ENCODE measurements at places on chromosomes 6 and 20.

GRCh38 chr20:39338469-39339376 lies 376.6 kb downstream of the DHX35 start:
- no peak for DNase-seq

GRCh38 chr20:58838174-58838573 lies 12.5 kb downstream of the GNAS-AS1 start:
- no peak for DNase-seq

DNA sequence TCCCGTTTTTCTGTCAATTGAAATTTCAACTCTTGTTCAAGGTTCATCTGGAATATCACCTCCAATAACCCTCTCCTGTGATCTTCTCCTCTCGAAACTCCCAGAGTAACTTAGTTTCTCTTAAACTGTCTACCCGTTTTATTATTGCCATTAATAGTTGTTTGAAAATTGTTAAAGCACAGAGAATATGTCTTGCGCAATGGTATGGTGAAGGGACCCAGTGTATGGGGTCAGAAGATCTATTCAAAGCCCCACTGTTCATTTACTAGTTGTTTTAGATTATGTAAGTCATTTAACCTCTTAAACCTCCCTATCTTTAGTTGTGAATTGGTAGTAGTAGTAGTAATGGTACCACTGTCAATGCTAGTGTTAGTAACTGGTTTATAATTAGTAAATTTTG lies 6.2 kb upstream of the TAB2 start:
- DNase-seq, result no peak

DNA sequence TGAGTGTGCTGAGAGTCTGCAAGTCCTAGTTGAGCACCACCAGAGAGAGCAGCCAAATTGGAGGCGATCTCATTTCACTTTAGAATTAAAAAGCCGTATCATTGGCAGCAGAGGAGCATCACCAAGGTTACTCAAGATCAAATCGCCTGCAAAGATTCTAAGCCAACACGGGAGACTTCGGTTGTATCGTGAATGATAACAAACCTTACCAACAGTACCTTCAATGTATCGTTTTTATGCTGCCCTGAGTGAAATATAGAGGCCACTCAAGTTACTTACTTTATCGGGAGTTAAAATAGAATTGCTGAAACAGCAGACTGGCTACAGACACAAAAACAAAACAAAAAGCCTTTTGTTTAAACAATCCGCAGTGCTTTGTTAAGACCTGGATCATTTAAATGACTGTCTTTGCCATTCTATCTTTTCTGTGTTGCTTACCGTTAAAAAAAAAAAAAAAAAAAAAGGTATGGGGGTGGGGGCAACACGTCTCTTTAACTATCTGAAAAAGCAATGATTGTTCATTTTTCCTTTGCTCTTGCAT lies 14.2 kb downstream of the NHSL1 start:
- peak; percentile 57 for DNase-seq

- peak; percentile 66 for DNase-seq
Observed at GRCh38 chr6:19812512-19813119, 24.6 kb upstream of the ID4 start.

- no peak for DNase-seq
Observed at GRCh38 chr6:107813555-107814194, 10.4 kb downstream of the SCML4 start.

DNA sequence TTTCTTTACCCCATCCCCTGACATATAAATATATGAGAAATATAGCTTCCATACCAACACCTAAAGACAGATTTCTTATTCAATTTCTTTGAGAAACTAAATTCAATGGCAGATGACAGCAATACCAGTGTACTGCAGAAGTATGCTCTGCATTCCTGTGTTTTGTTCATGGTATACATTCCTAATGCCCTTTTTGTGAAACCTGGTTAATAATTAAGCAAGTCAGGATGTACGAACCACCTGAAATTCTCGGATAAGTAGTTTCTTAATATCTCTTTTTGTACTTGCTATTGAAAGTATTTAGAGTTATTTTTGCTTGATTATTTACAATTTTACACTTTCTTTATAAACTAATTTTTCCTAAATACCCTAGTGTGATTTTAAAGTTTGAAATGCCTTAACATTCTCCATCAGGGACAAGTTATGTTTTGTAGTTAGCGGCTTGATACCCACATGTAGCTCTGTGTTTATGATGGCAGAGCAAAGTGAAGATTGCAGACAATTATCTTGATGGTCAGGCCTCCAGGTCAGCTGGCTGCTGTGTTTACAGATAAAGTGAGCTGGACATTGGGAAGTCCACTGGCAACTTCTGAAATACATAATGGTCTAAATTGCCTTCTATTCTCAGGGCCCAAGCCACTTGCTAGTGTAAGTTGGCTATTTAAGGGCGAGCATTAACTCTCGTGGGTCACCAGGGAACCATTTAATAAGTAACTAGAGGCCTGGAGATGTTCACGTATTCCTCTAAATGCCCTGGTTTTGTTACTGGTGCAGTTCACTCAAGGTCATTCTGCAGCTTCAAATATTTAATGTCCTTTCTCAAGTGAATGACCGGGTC lies 58.2 kb downstream of the PLCB1 start:
- DNase-seq, result no peak

GRCh38 chr6:168506460-168506859 lies 65.5 kb downstream of the SMOC2 start:
- DNase-seq, result no peak

- DNase-seq, result no peak
Observed at GRCh38 chr6:21377356-21377755, 216.2 kb upstream of the SOX4 start.

DNA sequence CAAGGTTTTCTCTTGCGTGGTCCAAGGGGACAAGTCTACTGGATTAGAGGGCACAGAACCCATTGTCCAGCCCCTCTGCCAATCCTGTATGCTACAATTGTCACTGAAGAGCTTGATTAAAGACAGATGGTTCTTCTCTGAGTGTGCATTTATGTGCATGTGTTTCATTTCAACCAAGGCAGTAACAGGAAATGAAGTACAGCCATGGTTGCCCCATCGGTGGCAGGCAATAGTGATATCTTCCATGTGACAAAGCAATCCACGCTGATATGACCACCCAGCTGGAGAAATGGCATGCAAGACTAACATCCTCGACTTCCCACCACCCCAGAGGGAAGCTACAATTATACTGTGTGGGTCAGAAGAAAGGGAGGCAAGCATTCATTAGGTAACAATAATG lies 85.5 kb downstream of the UNC5CL start:
- DNase-seq, result no peak

DNA sequence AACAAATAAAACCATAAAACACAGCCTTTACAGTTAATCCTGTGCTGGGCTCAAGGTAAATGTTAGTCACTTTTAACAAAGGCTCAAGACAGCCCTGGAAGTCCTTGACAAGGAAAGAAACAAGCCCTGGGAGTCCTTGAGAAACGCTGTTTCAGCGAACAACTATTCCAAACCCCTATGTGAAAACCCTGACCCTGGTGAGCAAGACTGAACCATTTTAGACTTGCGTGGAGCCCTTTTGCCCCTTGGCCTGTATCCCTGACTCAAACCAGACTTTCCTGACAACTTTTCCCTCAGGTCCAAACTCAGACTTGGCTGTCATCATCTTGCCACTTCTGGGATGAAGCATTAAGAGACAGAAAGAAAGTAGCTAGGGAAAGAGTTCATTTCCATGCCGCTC lies 180.4 kb downstream of the AIG1 start:
- DNase-seq, result no peak

- DNase-seq, result no peak
Observed at GRCh38 chr6:20426177-20427082, 24.8 kb downstream of the E2F3 start.

GRCh38 chr6:106966229-106966628 lies 8.3 kb downstream of the CD24 start:
- DNase-seq, result no peak

- DNase-seq, result no peak
Observed at GRCh38 chr6:71982389-71982788, 96.0 kb downstream of the RIMS1 start.

DNA sequence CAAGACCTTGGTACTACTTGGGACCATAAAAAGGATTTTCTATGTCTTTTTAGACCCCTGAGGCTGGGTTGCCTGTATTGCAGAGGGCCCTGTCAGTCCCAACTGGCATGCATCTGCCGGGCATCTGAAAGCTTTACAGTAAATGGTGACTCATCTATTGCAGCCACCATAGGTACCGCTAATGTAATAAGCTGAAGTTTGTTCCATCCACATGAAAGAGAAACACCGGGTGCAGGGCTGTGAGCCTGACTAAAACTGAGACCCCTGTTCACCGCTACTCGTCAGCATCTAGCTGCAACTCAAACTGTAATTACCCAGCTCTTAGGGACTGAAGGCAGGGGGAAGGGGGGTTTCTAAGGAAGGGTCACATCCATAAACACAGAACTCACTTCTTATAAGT lies 49.5 kb downstream of the TRERF1 start:
- DNase-seq, result no peak

DNA sequence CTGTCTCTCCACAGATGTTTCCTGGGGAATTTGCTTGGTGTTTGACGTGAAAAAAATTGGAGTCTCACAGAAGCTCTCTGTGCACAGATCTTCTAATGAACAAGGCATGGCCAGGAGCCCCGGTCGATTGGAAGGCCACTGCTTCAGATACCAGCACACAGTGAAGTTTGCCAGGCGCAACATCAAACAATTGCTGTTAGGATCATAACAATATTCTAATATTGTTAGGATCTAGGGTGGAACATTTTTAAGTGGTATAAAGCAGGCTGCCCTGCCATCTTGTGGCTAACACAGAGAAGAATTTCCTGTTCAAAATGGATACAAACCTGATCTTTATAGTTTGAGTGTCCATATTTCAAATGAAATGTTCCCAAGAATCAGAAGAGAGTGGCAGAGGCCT lies 64.1 kb downstream of the C6orf118 start:
- DNase-seq, result peak; percentile 30

DNA sequence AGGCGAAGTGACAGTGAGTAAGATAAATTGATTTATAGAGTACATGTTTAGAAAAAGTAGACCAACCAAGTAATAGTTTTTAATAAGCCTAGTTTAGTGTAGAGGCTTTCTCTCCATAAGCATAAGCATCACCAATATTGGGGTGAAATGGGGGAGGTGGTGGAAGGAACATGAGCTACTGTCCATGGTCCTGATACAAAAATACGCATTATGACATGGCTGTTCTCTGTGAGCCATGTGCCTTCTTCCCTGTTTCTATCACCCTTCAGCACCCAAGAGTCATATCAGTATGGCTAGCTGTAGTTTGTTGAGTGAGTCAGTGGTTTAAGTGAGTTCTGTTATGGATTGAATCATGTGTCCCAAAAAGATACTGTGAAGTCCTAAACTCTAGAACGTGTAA lies 150.8 kb downstream of the EDN1 start:
- peak; percentile 45 for DNase-seq

DNA sequence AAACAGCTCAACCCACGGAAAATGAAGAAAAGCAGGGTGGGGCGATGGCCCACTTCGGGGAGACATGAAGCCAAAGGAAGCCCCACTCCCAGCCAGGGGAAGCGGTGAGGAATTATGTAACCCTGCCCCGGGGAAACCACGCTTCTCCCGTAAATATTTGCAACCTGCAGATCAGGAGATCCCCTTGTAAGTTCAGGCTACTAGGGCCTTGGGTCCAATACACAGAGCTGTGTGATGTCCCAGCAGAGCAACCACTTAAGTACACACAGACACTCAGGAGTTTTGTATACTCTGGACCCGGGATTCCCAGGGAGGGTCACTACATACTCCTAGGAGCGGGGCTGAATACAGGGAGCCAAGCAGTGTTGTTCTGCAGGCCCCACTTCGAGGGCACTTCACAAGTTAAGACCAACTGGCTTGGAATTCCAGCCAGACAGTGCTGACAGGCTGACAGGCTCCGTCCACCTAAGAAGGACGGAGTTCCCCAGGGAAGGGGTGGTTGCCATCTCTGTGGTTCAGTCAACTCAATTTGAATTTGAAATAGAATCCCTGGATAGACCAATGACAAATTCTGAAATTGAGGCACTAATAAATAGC lies 301.4 kb upstream of the THEMIS start:
- DNase-seq, result no peak

GRCh38 chr20:25461786-25462545 lies 54.5 kb downstream of the GINS1 start:
- DNase-seq, result no peak

DNA sequence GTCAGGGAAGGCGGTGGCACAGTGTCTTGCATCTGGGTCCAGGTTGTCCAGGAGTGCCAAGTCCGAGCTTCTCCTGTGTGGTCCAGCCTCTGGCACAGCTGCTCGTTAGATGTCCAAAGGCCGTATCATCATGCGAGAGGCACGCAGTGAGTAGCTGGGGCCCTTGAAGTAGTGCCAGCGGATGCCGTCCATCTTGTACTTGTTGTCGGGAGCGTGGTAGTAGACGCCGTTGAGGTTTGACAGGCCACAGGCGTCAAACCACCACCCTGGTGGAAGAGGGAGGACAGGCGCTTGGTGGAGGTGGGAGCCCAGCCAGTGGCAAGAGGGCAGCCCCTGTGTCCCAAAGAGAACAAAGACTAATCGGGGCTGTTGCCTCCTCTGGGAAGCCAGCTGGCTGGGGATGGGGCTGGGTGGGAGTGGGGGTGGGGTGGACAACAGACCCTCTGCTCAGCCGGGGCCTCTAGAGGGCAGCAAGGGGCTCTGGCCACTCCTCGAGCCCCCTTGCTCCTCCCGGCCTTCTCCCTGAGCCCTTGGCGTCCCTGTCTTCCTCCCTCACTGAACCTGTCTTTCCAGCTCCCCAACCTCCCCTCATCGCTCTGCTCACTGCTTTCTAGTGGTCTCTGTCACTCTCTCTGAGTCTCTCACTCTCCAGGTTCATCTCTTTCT lies 39.5 kb downstream of the FAM110A start:
- peak; percentile 84 for DNase-seq

DNA sequence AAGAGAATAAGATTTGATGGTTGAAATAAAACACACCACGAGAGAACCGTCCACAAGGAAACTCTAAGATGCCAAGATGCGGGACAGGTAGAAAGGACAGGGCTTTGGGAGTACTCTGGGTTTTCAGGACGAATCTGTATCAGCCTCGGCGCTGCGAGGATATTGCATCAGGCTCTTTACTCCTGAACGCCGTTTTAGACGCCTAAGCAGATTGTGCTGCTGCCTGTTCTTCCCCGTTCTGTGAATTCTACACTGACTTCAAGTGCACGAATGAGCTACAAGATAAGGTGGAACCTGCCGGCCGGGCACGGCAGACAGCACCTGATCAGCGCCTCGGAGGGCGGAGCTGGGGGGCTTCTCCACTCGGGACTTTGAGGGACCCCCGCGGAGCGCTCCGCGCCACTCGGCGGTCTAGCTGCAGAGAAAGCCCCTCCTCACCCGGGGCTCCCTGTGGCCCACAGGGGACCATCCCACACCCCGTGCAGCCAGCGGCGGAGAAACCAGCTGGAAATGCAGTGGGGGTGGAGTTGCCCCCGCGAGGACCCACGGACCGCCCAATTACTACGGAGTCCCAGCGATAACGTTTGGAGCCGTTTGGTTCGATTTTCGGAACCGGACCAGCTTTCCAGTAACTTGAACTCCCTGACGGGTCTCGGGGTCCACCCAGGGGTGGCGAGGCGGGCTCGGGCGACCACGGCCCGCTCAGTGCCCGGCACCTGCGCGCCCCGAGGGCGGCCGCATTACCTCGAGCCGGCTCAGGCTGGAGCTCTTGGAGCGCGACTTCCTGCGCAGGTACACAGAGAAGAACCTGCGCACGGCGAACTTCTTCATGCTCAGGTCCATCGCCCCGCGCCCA lies 646 bp downstream of the RPS6KA2 start:
- DNase-seq, result peak; percentile 80

Data from GM23338 (cell line).